NCI-H1092 (cell line): ENCODE measurements at places on chromosomes 3 and 15.

- DNase-seq, result peak; percentile 38
Measured at GRCh38 chr3:181839039-181839915, 127.6 kb downstream of the SOX2 start.

- DNase-seq, result no peak
Measured at GRCh38 chr3:73024836-73025235, 28.2 kb downstream of the PPP4R2 start.

- DNase-seq, result no peak
Measured at GRCh38 chr3:180311242-180311641, 274.5 kb upstream of the PEX5L start.

DNA sequence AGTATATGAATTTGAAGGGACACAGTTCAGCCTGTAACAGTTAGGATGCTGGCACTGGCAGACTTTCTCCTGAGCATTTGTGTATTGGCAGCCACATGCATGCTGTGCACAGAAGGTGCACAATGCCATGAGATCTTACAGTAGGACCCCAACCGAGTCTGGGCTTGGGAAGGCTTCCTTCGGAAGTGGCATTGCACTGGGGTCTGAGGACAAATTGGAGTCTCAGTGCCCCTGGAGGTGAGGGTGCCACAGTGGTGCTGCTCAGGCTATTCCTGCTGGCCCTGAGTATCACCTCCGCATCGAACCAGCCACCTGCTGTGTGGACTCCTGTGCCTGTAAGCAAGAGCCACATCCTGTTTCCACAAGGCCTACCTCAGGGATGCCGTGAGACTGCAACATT lies 99.5 kb downstream of the DNAJB8 start:
- DNase-seq, result no peak

DNA sequence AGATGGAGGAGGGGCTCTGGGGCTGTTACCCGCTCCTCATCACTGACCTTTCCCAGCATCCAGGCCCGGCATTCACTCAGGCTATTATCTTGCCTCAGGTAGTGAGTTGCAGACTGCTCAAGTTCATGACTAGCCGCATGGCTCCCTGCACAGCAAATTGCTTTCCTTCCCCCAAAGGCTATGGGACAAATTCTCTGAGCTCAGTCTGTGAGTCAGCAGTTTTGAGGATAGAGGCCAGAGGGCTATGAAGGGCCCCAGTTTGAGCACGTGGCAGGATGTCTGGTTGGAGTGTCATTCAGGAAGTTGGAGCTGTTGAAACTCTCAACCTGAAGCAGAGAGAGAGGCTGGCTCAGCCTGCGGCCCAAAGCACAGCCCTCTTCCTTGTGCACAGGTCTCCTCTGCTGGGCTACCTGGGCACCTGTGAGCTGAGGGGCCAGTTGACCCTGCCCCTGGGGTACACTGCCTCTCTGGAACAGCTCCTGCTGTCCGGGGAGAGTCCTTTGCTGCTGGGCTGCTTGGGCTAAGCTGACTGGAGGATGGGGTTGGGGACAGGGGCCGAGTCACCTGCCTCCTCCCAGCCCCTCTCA lies 7.9 kb downstream of the FAH start:
- DNase-seq, result no peak

DNA sequence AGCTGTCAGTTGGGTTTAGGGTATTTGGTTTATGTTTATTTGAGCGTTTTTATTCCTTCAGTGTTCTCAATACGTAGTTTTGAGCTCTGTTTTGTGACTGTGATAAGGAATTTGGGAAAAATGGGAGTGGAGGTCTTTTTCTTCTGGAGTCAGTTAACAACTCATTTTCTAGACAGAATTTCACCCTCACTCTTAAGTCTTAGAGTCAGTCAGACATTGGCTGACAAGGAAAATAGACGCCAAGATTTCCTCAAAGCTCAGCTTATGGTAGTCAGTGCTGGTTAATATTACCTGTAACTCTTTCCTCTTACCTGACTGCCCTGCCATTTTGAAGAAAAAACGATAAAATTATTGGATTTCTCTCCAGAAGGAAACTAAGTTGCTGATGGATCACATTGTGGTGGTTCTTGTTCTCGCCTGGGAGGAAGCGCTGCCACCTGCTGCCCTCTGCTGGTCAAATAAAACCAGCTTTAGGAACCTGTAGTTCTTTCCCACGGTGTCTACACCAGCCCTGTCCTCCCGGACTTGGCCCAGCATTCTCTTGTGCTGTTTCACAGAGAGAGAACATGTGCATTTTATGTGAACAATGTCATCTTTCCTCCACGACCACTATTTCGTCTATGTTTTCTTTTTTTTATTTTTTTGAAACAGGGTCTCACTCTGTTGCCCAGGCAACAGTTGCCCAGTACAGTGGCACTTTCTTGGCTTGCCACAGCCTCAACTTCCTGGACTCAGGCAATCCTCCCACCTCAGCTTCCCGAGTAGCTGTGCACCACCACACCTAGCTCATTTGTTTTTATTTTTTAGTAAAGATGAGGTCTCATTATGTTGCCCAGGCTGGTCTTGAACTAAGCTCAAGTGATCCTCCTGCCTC lies 41.4 kb upstream of the UMPS start:
- DNase-seq, result peak; percentile 70

DNA sequence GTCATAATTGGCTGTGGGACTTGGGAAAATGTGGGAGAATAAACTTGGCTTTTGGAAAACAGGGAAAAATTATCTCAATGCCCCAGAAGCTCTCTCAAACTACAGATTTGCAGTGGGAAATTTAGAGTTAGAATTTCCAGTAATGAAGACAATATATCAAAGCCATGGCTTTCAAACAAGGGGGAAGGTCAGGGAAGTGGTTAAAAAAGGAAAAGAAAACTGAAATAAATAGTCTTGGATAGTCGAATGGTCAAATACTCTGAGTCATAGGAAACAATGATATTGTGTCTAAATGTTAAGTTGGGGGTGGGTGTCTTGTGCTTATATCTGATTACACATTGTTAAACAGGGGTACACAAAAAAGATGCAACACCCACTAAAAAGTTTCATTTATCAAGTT lies 272.4 kb upstream of the COL8A1 start:
- DNase-seq, result no peak

DNA sequence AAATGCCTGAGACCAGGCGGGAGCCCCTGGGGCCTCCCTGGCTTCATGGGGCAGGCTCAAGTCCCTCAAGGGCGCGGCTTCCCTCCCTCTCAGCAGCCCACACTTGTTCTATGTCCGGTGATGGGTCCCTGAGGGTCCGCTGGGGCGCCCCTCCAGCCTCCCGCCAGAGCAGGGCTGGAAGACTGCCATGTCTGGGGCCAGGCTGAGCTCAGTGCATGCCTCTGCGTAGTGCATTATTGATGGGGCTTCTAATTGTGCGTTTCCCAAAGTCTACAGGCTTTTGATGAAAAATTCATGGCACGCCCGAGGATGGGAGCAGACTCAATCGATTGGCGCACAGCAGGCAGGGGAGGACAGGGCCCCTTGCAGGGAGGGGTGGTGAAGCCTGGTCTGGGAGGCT lies 51.3 kb downstream of the CYP11A1 start:
- no peak for DNase-seq

DNA sequence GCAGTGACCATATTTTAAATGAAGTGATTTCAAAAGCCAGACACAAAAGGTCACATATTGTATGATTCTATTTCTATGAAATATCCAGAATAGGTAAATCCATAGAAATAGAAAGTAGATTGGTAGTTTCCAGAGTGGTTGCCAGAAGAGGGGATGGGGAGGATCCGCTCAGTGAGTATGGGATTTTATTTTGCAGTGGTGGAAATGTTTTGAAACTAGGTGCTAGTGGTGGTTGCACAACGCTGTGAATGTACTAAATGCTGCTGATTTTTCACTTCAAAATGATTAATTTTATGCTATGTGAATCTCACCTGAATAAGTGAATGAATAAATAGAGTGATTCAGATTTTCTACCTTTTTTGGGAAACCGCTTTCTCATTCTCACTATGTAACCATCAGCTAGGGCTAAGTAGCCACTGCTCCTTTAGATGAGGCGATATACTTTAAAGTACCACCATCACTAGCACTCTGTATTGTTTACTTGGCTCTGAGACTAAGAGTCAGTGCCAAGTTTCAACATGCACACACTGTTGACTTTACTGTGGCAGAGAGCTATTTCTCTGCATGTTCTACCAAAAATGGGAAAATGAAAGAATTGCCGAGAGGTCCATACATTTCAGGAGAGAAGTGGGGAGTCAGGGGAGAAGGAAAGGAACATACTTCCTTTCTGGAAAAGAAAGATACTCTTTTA lies 90.7 kb upstream of the GOLIM4 start:
- DNase-seq, result peak; percentile 0

- no peak for DNase-seq
Measured at GRCh38 chr3:100915706-100916495, 77.3 kb downstream of the ABI3BP start.

- no peak for DNase-seq
Measured at GRCh38 chr3:155891321-155891720, 20.9 kb downstream of the GMPS start.

DNA sequence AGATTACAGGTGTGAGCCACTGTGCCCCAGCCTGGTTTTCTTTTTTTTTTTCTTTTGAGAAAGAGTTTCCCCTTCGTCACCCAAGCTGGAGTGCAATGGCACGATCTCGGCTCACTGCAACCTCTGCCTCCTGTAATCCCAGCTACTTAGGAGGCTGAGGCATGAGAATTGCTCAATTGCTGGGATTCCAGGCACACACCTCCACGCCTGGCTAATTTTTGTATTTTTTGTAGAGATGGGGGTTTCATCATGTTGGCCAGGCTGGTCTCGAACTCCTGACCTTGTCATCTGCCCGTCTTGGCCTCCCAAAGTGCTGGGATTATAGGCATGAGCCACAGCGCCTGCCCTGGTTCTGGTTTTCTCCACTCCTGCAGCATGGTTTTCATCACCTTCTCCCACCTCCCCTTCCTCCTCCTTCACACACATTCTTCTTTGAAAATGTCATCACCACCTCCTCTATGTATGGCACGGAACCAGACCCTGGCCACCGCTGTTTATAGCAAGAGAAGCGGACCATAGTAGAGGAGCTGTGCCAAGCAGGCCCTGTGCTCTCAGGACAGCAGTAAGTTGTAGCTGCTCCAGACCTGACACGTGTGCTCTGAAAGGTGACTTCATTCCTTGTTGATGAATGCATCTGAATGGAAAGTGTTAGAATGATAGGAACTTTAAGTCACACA lies 14.6 kb upstream of the AHSG start:
- DNase-seq, result no peak

DNA sequence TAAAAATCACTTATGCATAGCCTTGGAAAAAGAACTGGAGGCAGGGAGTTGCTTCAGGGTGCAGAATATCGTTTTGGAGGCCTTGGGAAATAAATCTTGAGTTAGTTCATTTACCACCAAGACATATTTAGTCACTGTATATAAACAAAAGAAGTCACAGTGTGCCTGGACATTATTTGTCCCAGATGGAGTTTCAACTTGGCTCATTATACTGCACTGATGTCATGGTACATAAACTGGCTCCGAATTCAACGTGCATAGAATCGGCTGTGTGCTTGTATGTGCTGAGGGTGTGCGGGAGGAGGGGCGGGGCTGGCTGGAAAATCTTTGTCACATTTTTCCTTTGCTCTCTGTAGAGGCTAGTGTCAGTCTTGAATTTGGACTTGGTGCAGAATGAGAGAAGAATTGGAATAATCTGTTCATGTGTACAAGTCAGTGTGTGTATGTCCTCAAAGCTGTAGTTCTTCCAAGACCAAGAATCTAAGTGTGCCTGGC lies 86.6 kb downstream of the FNDC3B start:
- no peak for DNase-seq

GRCh38 chr3:129020691-129021090 lies 19.6 kb downstream of the EFCC1 start:
- DNase-seq, result no peak

- no peak for DNase-seq
Measured at GRCh38 chr3:179373938-179374337, 26.4 kb downstream of the MFN1 start.

DNA sequence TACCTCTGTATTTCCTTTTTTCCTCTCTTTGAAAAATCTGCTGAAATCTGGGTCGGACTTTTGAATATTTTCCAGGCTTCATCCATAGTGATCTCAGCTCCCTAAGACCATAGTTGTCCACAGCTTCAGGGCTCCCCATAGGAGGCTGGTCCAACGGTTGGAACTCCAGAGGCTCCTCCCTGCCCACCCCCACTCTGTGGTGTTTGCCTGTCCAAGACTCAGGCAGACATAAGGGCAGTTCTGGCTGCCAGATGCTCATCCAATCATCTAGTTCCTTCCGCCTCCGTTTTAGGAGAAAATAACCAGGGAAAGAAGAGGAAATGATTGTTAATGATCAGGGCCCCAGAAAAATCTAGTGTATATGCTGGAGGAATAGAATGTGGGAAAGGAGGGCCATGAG lies 27.9 kb upstream of the PRTG start:
- no peak for DNase-seq

- DNase-seq, result peak; percentile 7
Measured at GRCh38 chr3:143970773-143971358, 757 bp upstream of the DIPK2A start.

DNA sequence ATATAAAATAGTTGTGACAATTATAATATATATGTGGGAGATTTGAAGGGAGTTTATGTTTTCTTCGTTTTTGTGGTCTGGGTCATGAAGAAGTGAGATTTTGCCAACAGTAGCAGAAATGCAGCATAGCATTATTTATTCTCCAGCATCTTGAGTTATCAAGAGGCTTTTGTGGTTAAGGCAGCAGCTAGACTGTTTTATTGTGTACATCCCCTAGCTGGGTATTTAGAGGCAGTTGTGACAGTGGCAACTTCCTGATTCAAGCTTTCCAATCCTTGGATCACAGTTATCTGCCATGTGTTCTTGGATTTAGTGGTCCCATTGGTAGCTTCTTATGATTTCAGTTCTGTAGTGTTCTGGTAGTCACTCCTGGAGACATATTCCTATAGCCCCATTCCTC lies 29.0 kb downstream of the ARIH1 start:
- no peak for DNase-seq

GRCh38 chr3:123314359-123315270 lies 112.9 kb downstream of the SEC22A start:
- peak; percentile 6 for DNase-seq

GRCh38 chr3:157958457-157958856 lies 147.8 kb downstream of the SHOX2 start:
- DNase-seq, result no peak

DNA sequence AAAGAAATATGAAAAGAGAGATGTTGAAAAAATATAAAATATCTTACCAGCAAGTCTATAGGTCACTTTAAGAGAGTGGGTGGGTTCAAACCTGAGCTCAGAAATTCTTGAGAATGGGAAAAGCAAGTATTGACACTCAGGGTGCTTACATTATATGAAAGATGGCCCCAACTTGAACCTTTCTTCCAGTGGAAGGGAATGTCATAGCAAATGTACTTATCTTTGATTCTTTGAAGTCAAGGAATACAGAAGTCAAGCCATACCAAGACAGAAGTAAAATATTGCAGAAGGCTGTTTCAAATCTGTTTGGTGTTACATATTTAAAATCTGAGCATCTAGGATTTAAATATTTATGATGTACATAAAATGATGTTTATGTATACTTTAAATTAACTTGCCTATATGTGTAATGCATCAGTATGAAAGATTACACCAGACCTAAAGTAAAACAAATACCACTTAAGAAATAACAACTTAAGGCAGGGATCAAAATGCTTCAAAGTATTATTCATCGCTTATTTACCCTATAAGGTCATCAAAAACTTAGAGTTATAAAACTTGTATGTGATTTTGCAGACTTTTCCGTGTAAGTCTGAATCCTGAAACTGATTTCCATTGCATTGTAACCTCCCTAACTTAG lies 8.7 kb downstream of the MME start:
- no peak for DNase-seq
